M059J (cell line): ENCODE measurements at places on chromosomes 13 and 19. TPM values are rescaled to one million over a fixed set of nuclear protein-coding genes. Genes with fewer than 3 reads are reported as not detected.

GRCh38 chr19:35429698-35430408 lies 18.2 kb upstream of the FFAR2 start:
- no peak for DNase-seq

- DNase-seq: no peak
Measured at GRCh38 chr13:52758114-52758513, 18.5 kb upstream of the CNMD start.

DNA sequence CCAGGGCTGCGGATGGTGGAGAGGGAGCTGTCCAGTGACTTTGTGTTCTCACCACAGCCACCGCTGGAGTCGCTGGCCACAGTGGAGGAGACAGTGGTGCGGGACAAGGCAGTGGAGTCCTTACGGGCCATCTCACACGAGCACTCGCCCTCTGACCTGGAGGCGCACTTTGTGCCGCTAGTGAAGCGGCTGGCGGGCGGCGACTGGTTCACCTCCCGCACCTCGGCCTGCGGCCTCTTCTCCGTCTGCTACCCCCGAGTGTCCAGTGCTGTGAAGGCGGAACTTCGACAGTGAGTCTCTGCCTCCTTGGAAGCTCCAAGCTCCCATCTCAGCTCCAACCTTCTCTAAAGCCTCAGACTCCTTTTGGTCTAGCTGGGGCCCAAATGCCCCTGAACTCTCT lies 21.4 kb downstream of the PPP2R1A start:
- no peak for DNase-seq

Gene SLITRK6
- total RNA-seq: 0.44 and 3.2 TPM in 2 replicates

Gene UBE2L5
- not detected in 2 replicates for total RNA-seq

- no peak for DNase-seq
Measured at GRCh38 chr19:13861392-13861713, 15.6 kb upstream of the NANOS3 start.

DNA sequence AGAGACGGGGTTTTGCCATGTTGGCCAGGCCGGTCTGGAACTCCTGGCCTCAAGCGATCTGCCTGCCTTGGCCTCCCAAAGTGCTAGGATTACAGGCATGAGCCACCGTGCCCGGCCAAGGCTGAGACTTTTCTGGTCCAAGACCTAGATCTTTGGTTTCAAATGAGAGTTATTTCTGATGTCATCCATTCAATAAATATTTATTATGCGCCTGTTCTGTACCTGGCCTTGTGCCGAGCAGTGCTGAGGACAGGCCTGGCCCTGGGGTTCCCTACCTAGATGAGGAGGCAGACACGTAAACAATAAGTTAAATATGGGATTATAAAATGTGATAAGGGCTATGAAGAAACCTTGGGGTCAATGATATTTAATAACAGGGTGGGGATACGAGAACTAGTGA lies 4.5 kb downstream of the RELB start:
- no peak for DNase-seq

DNA sequence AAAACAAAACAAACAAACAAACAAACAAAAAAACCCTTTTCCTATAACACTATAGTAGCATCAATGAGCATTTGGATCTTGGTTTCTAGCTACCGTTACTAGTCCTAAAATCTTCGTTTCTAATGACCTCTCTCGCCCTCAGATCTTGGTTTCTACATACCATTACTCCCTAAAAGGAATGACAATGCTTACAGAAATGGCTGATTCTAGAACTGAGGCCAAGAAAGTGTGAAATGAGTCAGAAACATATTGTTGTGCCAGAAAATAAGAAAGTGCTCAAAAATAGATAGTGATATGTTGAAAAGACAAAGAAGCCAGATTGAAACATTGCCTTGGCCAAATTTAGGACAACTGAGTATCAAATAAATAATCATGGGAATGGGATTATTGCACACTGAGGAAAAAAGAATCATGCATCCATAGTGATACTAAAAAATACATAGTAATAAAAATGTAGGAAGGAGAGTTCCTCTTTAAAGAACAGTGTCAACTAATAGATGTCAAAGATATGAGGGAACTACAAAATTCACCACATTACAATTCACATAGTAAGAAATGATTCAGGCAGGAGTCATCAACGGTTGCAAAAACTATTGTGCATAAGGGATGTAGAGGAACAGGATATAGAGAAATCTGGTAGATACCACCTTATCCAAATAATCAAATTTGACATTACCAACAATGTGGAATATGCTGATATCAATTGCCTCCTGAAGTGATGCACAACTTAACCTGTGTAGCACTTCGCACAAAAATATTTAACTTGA lies 386.6 kb downstream of the DIAPH3 start:
- peak; percentile 80 for DNase-seq

GRCh38 chr13:30148171-30148754 lies 159.1 kb downstream of the KATNAL1 start:
- no peak for DNase-seq

Gene ZNF560
- total RNA-seq: 0.10 and 1.7 TPM in 2 replicates

Gene JAK3
- 0.39 and 0.71 TPM in 2 replicates for total RNA-seq

- DNase-seq: peak; percentile 45
Measured at GRCh38 chr13:75636436-75637180, 478 bp downstream of the LMO7 start.

Gene NALCN
- total RNA-seq: 0.17 and 1.4 TPM in 2 replicates

DNA sequence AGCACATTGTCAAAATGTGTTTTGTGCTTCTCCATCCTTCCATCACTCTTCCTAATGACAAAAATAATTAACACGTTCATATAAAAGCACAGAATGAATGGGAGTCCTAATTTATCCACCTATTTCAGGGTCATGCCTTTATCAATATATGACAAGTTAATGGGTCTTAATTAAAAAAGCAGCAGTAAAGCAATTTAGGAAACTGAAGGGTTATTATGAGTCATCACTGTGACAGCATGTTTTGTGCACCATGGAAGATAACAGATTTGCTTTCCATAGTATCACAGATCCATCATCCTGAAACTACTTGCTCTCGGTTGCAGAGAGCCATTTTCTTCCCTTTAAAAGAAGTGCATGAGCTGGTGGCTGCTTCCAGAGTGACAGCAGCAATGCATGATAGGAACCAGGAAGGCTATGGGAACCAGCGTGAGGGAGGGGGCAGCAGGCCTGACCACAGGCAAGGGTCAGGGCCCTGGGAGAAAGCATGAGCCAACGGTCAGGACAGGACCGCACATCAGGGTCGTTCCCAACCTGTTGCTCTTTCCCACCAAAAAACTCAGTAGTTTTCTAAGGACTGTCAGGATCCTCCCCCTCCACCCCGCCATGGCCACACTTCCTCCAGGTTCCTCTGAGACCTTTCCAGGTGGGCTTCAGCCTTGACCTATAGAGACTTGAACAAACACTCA lies 784.1 kb downstream of the UQCRFS1 start:
- DNase-seq: no peak

Gene TEKTIP1
- total RNA-seq: not detected in 2 replicates

DNA sequence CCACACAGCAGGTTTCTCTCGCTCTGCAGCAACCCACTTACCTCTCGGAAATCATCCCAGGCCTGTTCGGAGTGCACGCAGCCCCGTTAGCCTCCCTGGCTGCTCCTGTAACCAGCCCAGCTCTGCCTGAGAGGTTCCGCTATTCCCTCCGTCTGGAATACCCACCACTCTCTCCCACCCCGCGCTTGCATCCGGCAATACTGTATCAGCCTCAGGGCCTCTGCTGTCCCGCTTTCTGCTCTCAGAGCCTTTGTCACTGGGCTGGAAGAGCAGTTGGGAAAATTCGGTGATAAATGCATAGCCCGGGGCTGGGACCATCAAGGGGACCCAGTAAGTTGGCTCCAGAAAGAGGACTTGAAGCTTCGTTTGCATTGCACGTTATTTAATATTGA lies 759 bp upstream of the TLE6 start:
- no peak for DNase-seq

- DNase-seq: no peak
Measured at GRCh38 chr19:2010135-2010668, 5.3 kb downstream of the BTBD2 start.

- DNase-seq: no peak
Measured at GRCh38 chr19:40763526-40763925, 11.8 kb upstream of the MIA start.

Gene TMED1
- 67.6 and 88.9 TPM in 2 replicates for total RNA-seq

DNA sequence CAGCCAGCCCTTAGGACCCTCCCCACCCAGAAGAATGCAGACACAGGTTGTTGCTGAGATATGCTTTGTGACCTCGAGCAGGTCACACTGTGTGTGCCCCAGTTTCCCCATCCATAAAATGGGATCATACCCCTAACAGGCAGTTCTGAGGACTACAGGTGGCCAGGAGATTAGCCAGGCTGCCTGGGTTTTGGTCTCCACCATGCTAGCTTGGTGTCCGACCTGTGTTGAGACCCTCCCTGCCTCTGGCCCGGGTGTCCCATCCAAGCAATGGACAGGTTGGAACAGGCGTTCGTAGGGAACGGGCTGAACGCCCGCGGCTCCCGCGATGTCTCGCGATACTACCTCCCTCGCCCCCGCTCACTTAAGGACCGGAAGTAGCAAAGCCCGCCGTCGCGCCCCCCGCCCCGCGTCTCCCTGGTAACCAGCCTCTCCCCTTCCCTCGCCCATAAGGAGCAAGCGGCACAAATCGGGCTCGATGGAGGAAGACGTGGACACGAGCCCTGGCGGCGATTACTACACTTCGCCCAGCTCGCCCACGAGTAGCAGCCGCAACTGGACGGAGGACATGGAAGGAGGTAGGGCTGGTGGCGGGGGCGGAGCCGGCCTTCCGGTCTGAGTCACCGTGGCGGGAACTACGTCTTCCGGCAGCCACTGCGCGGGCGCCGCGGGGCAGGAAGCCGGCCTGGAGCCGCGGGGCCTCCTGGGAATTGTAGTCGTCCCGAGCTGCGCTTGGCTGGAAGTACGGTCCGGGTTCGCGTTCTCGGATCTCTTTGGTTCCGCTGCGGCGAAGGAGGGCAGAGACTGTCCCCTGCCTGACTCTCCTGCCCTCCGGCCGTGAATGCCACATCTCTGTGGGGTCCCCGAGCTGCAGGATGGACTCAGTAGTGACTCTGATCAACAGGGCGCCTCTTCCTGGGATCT lies 45.4 kb downstream of the SMIM24 start:
- DNase-seq: no peak

- DNase-seq: no peak
Measured at GRCh38 chr13:111575276-111575675, 254.8 kb downstream of the TEX29 start.

Gene PSG2
- 0.34 and 1.1 TPM in 2 replicates for total RNA-seq
